Mesenchymal stem cell (in vitro differentiated cells and primary cell): ENCODE measurements at places on chromosomes 7 and 10.

DNA sequence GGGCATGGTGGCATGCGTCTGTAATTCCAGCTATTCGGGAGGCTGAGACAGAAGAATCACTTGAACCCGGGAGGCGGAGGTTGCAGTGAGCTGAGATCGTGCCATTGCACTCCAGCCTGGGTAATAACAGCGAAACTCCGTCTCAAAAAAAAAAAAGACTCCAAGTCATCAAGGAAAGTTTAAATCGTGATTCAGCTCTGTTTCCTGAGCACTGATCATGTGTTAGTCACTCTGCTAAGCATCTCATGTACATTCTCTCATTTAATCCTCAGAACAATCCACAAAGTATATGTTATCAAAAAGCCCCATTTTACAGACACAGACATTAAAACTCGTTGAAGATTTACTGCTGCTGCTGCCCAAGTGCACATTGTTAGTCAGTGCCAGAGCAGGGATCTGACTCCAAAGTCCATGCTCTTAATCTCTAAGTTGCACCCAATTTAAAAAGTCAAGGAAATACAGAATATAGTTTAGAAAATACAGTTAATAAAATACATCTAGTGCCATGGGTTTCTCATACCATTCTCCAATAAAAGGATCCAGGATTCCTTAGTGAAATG, 6.2 kb downstream of the PIK3AP1 start:
- H3K27me3 ChIP-seq: peaks cover 8% of the 10 kb centered on the region
- H3K36me3 ChIP-seq: no peaks in the 10 kb centered on the region
- H3K27ac ChIP-seq: no peak overlapping the region
- H3K4me1 ChIP-seq: no peaks in the 10 kb centered on the region
- H3K4me3 ChIP-seq: no peak overlapping the region

DNA sequence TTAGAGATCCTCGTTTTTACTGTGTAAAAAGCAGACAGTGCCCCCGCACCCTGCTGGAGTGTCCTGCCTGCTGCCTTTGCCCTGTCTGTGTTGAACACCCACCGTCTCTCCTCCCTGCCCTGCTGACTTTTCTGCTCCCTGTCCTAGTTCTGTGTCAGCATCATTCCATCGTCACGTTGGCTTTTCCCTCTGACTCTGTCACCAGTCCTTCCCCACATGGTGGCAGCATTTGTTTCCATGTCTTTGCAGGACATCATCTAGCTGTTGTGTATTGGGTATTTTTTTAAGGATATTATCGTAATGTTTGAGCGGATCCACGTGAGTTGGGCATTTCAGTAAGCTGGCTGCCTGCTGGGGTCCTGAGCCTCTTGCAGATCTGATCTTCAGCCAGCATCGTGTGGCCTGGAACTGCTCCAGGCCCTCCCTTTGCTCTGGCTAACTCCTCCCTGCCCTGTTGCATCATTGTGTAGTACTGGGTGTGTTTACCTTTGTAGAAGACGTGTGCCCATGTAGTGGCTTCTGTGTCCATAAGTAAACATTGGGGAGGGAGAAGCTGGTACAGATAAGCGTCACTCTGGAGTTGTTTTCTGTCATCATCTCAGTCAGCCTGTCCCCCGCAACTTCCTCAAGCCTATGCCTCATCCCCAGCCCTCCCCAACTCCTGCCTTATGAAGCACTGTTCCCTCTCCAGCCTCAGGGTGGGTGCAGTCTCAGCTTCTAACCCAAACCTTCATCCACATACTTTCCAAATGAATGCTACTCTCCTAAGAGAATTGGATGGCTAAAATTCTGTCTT, 44.3 kb downstream of the TRRAP start:
- H3K36me3 ChIP-seq: peaks cover 58% of the 10 kb centered on the region
- H3K27ac ChIP-seq: no peak overlapping the region
- peak; percentile 63 for DNase-seq
- H3K4me3 ChIP-seq: no peak overlapping the region

- H3K27me3 ChIP-seq: peaks cover 42% of the 10 kb centered on the region
- no peak for DNase-seq
- no peak overlapping the region for H3K27ac ChIP-seq
- H3K4me1 ChIP-seq: no peaks in the 10 kb centered on the region
- no peak overlapping the region for H3K4me3 ChIP-seq
These were observed 111.7 kb upstream of the PLXNA4 start for GRCh38 chr7:132687981-132688383.

GRCh38 chr10:133040198-133040597, 47.5 kb upstream of the ADGRA1 start:
- peaks cover 52% of the 10 kb centered on the region for H3K27me3 ChIP-seq
- DNase-seq: no peak
- no peak overlapping the region for H3K4me3 ChIP-seq
- no peaks in the 10 kb centered on the region for H3K4me1 ChIP-seq
- H3K27ac ChIP-seq: no peak overlapping the region

GRCh38 chr10:3755440-3756359, 29.3 kb downstream of the KLF6 start:
- no peak overlapping the region for H3K27ac ChIP-seq
- no peak overlapping the region for H3K4me3 ChIP-seq
- no peaks in the 10 kb centered on the region for H3K36me3 ChIP-seq
- peak; percentile 86 for DNase-seq
- H3K4me1 ChIP-seq: peaks cover 20% of the 10 kb centered on the region

GRCh38 chr10:52030051-52030790, 283.9 kb upstream of the DKK1 start:
- H3K36me3 ChIP-seq: no peaks in the 10 kb centered on the region
- H3K27ac ChIP-seq: no peak overlapping the region

GRCh38 chr7:44284216-44284615, 41.2 kb downstream of the CAMK2B start:
- H3K4me3 ChIP-seq: no peak overlapping the region
- H3K36me3 ChIP-seq: no peaks in the 10 kb centered on the region
- peaks cover 7% of the 10 kb centered on the region for H3K4me1 ChIP-seq
- H3K27ac ChIP-seq: no peak overlapping the region

- no peaks in the 10 kb centered on the region for H3K36me3 ChIP-seq
- H3K27ac ChIP-seq: no peak overlapping the region
- DNase-seq: no peak
- H3K27me3 ChIP-seq: peaks cover 26% of the 10 kb centered on the region
- H3K4me3 ChIP-seq: no peak overlapping the region
These were observed 21.2 kb upstream of the SLC35B4 start for GRCh38 chr7:134337980-134338379.

GRCh38 chr7:37311355-37311754, 137.3 kb downstream of the ELMO1 start:
- no peaks in the 10 kb centered on the region for H3K36me3 ChIP-seq
- H3K4me3 ChIP-seq: no peak overlapping the region

- no peaks in the 10 kb centered on the region for H3K27me3 ChIP-seq
- peak; percentile 71 for DNase-seq
- H3K36me3 ChIP-seq: no peaks in the 10 kb centered on the region
- H3K4me3 ChIP-seq: no peak overlapping the region
These were observed 17.3 kb upstream of the ARL4A start for GRCh38 chr7:12670000-12670729.

- H3K36me3 ChIP-seq: no peaks in the 10 kb centered on the region
- DNase-seq: no peak
- no peaks in the 10 kb centered on the region for H3K4me1 ChIP-seq
- H3K27ac ChIP-seq: no peak overlapping the region
These were observed 718.9 kb downstream of the CCSER2 start for GRCh38 chr10:85047170-85047834.

GRCh38 chr7:136925044-136925443, 56.6 kb downstream of the CHRM2 start:
- peak; percentile 58 for DNase-seq
- H3K4me3 ChIP-seq: no peak overlapping the region
- H3K4me1 ChIP-seq: no peaks in the 10 kb centered on the region
- H3K27ac ChIP-seq: no peak overlapping the region
- H3K27me3 ChIP-seq: no peaks in the 10 kb centered on the region

DNA sequence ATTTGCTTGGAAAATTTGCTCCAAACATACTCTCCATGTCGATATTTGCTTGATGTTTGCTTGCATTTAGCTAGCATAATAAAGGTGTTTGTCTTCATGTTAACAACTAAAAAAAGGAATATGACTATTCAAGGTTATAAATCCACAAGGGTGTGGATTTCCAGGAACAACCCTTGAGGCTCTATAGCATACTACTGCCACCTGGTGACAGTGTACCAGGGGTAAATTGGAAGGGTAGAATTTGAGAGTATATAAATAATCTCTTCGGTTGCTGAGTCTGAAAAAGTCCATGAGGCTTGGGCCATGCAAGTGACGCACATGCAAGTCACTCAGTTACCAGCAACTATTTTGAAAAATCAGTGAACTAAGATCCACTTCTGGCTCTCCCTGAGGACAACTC, 68.4 kb downstream of the SLIT1 start:
- H3K36me3 ChIP-seq: no peaks in the 10 kb centered on the region
- H3K27ac ChIP-seq: no peak overlapping the region
- H3K4me3 ChIP-seq: no peak overlapping the region

- H3K4me1 ChIP-seq: no peaks in the 10 kb centered on the region
- H3K27me3 ChIP-seq: no peaks in the 10 kb centered on the region
- no peaks in the 10 kb centered on the region for H3K36me3 ChIP-seq
- H3K4me3 ChIP-seq: no peak overlapping the region
- DNase-seq: peak; percentile 14
- no peak overlapping the region for H3K27ac ChIP-seq
These were observed 27.1 kb downstream of the PCGF5 start for GRCh38 chr10:91247360-91248111.

DNA sequence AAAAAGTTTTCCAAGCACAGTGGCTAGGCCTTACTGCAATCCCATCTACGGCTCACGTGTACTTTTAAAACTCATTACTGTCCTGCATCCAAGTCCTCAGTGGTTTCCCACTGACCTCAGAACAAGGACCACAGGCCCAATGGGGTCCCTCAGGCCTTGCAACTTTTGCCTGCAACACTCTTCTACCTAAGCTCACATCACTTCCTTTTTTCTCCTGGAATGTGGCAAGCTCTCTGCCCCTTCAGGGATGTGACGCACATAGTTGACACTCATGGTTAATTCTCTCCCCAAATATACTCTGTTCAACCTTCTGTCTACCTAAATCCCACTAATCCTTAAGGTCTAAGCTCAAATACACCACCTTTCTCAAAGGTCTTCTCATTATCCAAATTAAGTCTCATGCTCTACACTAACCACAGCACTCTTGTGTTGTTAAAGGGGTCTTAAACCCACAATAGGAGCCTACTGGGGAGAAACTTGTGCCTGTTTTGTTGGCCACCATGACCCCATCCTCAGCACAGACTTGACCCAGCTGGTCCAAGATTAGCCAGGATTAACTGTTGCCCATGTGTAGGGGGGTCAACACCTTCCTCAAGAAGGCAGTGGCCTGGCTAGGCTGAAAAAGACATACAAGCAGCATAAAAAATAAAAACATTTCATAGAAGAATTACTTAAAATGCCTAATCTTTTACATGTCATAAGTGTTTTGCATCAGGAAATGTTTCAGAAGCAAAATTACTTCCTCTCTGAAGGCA, 15.2 kb downstream of the HNRNPF start:
- H3K27me3 ChIP-seq: no peaks in the 10 kb centered on the region
- peaks cover 44% of the 10 kb centered on the region for H3K36me3 ChIP-seq
- H3K4me1 ChIP-seq: peaks cover 13% of the 10 kb centered on the region
- DNase-seq: no peak
- H3K27ac ChIP-seq: no peak overlapping the region

- no peak overlapping the region for H3K27ac ChIP-seq
- H3K4me1 ChIP-seq: no peaks in the 10 kb centered on the region
- no peaks in the 10 kb centered on the region for H3K27me3 ChIP-seq
- no peaks in the 10 kb centered on the region for H3K36me3 ChIP-seq
- no peak for DNase-seq
These were observed 484.6 kb downstream of the GATA3 start for GRCh38 chr10:8539056-8539455.

DNA sequence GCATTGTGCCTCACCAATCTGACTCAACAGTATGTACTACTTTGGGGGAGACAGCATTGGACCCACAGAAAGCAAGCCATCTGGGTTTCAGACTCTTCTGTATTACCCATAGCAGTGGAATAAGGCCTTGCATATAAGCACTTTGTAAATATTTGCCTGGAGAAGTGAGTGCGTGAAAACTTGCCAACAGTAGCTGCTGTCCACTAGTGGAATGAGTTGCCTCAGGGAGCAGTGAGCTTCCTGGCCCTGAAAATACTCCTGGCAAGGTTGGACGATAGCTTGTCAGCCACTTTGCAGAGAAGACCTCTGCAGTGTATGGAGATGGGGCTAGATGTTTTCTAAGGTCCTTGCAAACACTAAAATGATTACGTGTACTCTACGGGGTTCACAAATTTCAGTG, 21.6 kb downstream of the GARS1 start:
- H3K27me3 ChIP-seq: no peaks in the 10 kb centered on the region
- DNase-seq: no peak
- H3K4me3 ChIP-seq: no peak overlapping the region
- peaks cover 95% of the 10 kb centered on the region for H3K36me3 ChIP-seq
- H3K27ac ChIP-seq: no peak overlapping the region

- DNase-seq: no peak
- H3K4me3 ChIP-seq: no peak overlapping the region
- H3K36me3 ChIP-seq: no peaks in the 10 kb centered on the region
- peaks cover 60% of the 10 kb centered on the region for H3K27me3 ChIP-seq
- H3K4me1 ChIP-seq: peaks cover 16% of the 10 kb centered on the region
- H3K27ac ChIP-seq: no peak overlapping the region
These were observed 24.8 kb downstream of the KCNH2 start for GRCh38 chr7:150953061-150953997.
